Stimulated activated CD4-positive, alpha-beta T cell treated with anti-CD3 and anti-CD28 coated beads, Interleukin-2, amount 100 ng/mL, for 4 hours (primary cell): ENCODE measurements at places on chromosomes 11 and 22.
A peak's percentile ranks its signal among the peaks of the same experiment; 100 is the strongest.

- DNase-seq: peak; percentile 83
Observed at GRCh38 chr22:19447330-19448075, at the start of gene C22orf39. Gene C22orf39, minus strand, starts transcription at chr22:19447711. Its CDS starts 23 bp downstream, at chr22:19447688.

DNA sequence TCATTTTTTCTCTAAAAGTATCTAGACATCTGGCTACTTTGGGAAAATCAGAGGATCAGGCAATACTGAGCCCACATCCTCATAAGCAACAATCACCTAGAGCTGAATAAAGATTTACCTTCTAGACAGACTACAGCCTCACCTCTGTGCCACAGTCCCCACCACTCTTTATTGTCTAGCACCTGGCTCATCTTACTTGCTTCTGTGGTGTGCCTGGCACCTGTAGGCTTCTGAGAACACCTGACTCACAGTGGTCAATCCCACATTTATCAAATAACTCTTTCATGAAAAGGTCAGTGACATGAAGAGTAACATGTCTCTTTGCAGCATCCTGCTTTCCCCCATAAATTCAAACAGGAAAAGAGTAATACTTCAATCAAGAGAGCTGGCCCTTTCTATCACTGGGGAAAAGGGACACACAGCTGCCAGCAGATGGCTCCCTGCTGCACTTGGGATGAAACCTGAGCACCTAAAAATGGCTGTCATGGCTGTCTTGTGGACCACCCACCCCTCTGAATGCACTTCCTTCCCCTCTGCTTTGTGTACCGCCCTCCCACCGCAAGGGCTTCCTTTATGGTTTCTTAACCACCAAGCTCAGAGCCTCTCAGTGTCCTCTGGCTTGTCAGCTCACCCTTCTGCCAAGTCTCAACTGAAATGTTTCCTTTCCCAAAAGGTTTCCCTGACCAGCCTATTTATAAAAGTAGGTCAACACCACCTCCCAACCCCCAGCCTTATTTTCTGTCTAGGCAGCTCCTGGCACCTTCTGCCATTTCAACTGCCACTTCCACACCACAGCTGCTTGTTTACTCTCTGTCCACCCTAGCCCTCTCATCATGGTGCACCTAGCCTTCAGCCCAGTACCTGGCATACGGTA, 9.3 kb downstream of the TFIP11 start:
- DNase-seq: peak; percentile 23

DNA sequence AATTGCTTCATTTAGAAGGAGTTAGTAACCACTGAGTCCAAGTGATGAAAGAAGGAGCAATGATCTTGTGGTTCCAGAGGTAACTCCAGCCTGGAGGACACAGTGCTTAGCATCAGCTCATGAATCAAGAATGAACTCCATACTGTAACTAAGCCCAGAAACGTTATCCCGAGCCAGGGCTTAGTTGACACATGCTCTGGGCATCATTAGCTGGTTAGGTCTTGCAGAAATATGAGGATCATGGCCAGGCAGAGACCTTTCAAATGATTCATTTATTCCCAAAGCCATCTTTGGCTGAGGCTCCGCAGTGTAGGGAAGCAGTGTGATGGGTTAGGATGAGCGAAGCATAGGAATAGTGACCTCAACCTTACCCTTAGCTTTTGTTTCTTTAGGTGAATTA, 277.4 kb downstream of the FAM76B start:
- no peak for DNase-seq

- DNase-seq: no peak
Observed at GRCh38 chr22:33321466-33321865, 263.3 kb upstream of the SYN3 start.

- DNase-seq: no peak
Observed at GRCh38 chr11:11579012-11579988, 42.5 kb downstream of the GALNT18 start.

GRCh38 chr11:120517390-120517761, 5.8 kb downstream of the GRIK4 start:
- no peak for DNase-seq

DNA sequence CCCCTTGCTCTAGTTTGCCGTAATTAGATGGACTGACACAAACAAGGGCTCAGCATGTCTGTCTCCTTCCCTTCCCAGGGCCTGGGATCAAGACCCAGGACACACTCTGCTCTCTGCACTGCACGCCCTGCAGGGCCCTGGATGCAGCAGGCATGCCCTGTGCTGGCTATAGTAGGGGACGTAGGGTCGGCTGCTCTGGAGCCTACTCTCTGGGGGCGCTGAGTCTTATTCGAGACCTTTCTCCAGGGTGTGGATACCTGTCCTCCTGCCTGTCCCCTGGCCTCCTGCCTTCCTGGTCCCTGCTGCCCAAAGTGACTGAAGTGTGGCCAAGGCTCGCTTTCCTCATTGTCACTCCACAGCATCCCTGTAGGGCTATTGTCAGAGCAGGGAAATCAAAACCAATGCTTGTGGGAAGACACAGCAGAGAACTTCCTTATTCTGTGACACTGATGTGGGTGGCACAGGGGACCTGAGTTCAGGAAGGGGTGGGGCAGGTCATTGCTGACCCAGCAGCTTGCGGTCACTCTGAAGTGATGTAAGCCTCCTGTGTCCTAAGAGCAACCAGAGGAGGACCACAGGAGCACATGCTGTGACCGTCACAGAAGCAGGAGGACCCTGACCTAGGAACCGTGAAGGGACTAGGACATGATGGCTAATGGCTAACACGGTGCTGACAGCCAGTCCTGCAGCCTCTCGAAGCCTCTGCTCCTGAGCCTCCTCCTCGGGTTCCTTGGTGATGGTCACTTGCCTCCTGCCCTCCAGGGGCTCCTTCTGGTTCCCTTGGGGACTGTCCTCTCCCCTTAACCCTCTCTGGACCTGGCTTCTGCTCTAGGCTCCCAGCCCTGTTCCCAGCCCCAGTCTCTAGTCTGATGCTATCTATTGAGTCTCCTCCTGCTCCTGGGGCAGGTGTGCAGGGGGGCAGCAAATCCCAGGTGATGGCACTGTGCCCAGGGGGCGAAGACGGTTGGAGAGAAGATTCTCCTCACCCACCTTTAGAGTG, 10.3 kb downstream of the APOBEC3A start:
- no peak for DNase-seq

GRCh38 chr11:120363436-120363835, 27.2 kb downstream of the ARHGEF12 start:
- DNase-seq: no peak

DNA sequence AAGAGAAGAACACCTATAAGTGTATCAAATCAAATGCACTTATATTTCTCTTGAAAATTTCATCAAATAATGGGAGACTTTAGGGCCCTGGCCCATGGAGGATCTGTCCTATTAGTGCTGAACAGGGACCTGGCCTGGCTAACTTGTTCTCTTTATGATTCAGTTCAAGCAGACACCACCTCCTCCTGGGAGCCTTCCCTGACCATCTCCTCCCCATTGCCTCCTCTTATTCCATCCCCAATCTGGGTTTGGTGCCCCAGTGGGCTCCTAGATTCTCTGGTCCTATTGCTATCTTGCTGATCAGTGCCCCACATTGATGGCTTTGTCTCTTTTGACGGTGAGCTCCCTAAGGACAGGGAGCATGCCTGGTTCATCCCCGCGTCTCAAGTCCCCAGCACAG, 60.1 kb downstream of the MICAL2 start:
- DNase-seq: no peak

DNA sequence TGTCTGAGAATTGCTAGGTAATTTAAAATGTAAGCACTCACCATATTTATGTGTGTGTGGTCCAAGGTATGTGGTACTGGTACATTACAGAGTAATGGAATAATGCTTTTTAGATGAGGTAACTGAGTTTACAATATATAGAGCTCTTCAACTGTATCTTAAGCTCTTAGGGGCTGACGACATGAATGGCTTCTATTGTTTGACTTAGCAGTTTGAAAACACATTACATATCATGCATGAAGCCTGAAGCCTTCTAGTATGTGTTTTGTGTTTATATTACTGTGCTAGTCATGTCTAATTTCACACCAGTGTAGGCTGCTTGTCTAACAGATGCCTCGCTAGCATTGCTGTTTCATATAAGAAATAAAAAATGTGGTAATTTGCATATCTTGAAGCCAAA, 37.2 kb downstream of the GAS2 start:
- no peak for DNase-seq
